ENCODE measurements at places on chromosomes 6 and 20. TPM values are rescaled to one million over a fixed set of nuclear protein-coding genes. Genes with fewer than 3 reads are reported as not detected.

HCK gene
- polyA plus RNA-seq, result 2.2 TPM

POLH gene
- 20.2 TPM for polyA plus RNA-seq

OXT gene
- polyA plus RNA-seq, result not detected

SLC35F1 gene
- 3.1 TPM for polyA plus RNA-seq

MATN4 gene
- polyA plus RNA-seq, result 0.33 TPM

GJA1 gene
- 61.8 TPM for polyA plus RNA-seq

- no peak for DNase-seq
These were observed 3.3 kb upstream of the BIRC7 start for GRCh38 chr20:63232235-63233060.

DNA sequence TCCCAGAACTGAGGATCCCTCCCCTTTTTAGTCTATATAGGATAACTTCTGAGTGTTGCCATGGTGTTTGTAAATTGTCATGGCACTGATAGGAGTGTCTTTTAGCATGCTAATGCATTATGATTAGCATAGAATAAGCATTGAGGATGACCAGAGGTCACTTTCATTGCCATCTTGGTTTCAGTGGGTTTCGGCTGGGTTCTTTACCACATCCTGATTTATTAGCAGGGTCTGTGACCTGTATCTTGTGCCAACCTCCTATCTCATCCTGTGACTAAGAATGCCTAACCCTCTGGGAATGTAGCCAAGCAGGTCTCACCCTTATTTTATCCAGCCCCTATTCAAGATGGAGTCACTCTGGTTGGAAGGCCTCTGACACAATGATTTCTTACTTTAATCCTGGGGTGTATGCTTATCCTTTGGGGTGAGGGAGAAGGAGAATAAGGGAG lies 19.6 kb downstream of the WFDC2 start:
- no peak for DNase-seq

GRCh38 chr6:23106951-23107350 lies 537.6 kb downstream of the HDGFL1 start:
- DNase-seq, result no peak

GRCh38 chr6:35486005-35486925 lies 10.6 kb downstream of the TEAD3 start:
- DNase-seq, result no peak

- no peak for DNase-seq
These were observed 93.9 kb upstream of the OGFRL1 start for GRCh38 chr6:71194724-71195123.
